Activated CD4-positive, CD25-positive, alpha-beta regulatory T cell treated with anti-CD3 and anti-CD28 coated beads, Interleukin-2, amount 50 U/mL, for 16 hours (primary cell): ENCODE measurements at places on chromosomes 11 and 22.

GRCh38 chr11:15519124-15519791, 404.5 kb downstream of the INSC start:
- DNase-seq: no peak

- no peak for DNase-seq
These were observed 137.3 kb upstream of the RASSF10 start for GRCh38 chr11:12871788-12872321.

- no peak for DNase-seq
These were observed 39.3 kb downstream of the RIBC2 start for GRCh38 chr22:45452565-45453379.

DNA sequence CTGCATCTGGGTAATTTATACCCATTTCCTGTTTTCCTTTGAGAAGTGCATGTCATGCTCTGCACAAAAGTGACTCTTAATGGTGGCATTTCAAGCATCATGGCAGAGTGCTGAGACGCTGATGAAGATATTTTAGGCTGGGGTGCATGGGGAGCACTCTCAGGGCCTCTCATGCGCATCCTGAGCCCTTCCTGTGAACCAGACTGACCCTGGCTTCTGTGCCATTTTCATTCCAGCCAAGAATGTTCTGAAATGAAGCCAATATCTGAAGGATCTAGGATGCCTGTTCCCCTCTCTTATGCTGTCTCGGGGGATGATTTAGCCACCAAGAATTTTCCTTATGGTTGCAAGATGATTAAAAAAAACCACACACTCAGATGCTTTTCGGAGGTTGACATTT, 61.5 kb downstream of the MIAT start:
- DNase-seq: no peak
